ENCODE measurements at places on chromosomes 5 and 9. TPM values are rescaled to one million over a fixed set of nuclear protein-coding genes. Genes with fewer than 3 reads are reported as not detected.

Gene PTGER4
- total RNA-seq, result 53.8 TPM

Gene ADRB2
- total RNA-seq, result 5.3 TPM

Gene IFNA21
- not detected for total RNA-seq

Gene GZMA
- total RNA-seq, result 250 TPM

Gene RGS3
- total RNA-seq, result 65.5 TPM

Gene HAVCR1
- 3.4 TPM for total RNA-seq

Gene PCDHA10
- total RNA-seq, result not detected

Gene CDKN2A
- 19.3 TPM for total RNA-seq

Gene CDH9
- not detected for total RNA-seq

Gene CA9
- total RNA-seq, result 0.86 TPM

Gene TMEFF1
- total RNA-seq, result 0.20 TPM

DNA sequence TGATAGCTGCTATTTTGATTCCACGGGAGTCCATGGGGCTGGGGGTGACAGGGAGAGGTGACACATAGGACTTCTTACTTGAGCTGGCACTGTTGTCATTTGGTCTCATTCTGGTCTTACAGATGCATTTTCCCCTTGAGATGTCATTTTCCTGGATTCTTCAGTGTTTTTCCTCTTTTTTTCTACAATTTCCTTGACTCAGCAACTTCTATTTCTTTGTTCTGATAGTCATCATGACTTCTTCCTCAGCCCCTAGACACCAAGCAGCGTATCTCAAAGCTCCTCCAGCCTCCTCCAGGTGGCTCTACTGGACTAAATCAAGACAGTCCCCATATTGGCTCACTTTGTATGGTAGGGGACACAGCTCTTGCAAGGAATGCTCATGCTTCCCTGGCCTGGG lies 16.5 kb downstream of the LVRN start:
- no peak for DNase-seq

- DNase-seq, result no peak
These were observed 71.5 kb upstream of the ELL2 start for GRCh38 chr5:96033116-96033515.

DNA sequence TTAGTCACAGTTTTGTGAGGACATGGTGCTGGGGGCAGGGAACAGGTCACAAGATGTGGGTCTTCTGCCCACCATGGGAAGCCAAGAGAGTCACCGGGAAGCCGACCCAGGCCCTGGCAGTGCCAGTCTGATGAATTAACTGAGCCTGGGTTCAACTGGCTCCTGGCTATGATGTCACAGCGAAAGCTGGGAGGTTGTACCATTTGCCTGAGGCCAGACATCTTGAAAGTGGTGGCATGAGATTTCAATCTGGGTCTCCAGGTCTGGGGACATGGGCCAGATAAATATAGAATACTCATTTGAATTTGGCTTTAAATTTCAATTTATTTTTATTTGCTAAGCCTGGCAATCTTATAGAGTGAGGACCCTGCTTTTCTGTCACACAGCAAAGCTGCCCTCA lies 280.9 kb downstream of the NSG2 start:
- DNase-seq, result no peak

DNA sequence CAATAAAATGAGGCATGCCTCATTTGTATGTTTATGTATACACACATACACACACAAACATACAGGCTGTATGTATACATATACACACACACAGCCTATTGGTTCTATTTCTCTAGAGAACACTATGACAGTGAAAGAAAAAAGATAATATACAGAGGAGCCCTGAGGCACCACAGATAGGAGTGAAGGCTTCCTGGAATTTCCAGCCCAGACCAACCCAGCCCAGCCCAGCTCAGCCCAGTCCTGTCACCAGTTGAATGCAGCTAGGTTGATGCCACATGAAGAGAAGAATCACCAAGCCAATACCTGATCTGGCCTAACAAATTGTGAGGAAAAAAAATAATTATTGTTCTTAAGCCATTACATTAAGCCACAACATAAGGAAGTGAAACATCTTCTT lies 126.9 kb upstream of the PDE4D start:
- no peak for DNase-seq

DNA sequence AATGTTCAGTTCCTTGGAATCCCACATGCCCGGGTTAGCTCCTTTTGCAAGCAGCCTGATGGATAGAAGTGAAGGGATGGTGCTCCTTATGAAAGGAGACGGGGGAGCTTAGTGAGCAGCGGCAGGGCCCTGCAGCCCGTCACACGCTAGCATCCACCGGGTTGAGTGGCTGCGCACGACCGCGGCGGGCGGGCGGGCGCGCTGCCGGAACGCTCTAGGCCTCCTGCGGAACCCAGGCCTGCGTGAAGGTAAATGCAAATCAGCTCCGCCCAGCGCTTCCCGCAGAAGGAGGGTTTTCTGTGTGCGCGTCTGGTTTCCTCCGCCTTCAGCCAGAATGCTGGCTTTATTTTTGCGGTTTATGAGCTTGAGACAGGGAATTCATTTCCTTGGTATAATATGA lies 19.8 kb downstream of the IL12B start:
- peak; percentile 43 for DNase-seq

GRCh38 chr9:133735415-133735775 lies 2.8 kb downstream of the SARDH start:
- DNase-seq, result no peak

- no peak for DNase-seq
These were observed 48.2 kb upstream of the RPL26L1 start for GRCh38 chr5:172910828-172911627.

DNA sequence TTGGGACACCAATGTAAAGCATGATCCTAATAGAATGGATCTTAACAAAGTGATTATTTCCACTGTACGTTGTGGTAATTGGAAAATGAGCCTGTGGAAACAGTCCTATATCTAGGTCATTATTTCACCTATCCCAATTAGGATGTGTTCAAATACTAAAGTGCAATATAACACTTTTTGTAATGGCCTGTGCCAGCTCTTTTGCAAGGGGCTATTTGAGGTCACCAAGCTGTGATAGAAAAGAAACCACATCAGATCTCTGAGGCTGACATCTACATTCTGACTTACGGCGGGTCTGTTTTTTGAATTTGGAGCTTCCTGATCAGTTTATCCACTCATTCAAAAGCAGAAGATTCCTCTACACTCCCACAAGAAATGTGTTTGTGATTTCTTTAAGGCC lies 150.0 kb downstream of the TLE1 start:
- DNase-seq, result no peak

DNA sequence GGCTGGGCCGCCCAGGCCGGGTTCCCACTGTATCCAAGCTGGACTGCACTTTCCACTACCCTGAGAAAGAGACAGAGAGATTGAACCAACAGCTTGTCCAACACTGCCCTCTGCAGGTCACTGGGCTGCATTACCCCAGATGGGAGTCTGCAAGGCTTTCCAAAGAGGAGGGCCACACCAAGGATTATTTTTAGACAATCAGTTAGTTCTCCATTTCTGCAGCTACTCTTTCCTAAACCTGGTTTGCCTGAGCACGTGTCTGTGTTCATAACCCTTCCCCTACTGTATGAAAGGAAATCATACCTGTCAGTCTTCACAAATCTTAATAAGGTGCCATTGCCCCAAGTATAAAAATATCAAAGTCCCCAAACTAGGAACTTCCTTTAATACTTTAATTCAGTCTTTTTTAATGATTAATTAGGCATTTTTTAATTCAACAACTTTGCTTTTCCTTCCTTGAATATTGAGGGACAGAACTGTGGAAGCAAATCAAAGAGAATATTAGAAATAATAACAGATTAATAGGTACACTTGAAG lies 13.4 kb upstream of the FGF1 start:
- DNase-seq, result peak; percentile 76

DNA sequence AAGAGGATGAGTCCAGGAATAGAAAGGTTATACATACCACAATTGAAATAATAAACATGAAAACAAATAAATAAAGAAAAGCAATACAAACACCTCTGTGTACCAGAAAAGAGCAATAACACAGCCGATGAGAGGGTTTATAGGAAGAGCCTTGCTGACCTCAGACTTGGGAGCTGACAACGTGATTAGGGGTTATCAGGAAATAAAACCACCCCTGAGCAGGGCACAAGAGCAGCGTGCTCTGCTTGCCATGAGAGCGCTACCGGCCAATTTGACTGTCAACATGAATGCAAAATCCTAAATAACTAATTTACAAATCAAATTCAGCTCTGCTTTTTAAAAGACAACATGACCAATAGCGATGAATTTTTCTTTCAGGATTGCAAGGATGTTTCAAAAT lies 2.6 kb upstream of the FREM1 start:
- no peak for DNase-seq

DNA sequence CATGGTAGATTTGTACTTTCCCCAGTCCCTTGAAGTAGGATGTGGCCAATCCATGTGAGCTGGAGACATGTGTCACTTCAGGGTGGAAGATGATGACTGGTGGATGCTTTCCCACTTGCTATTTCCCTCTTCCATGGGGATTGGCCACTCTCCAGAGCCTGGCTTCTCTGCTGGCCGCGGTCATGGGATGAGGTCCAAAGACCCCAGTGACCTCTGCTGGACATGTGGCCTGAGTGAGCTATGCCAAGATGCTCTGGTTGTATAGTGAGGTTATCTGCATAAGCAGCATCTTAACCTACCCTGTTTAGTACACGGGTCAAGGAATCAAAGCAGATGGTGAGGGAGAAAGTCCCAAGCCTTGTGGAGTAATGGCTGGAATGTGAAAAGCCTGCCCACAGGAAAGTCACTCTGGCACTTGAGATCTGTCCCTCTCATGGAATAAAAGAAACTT lies 47.1 kb downstream of the SH3PXD2B start:
- no peak for DNase-seq

GRCh38 chr5:62596691-62597090 lies 18.1 kb downstream of the LRRC70 start:
- DNase-seq, result no peak

GRCh38 chr9:88007291-88007650 lies 32.9 kb upstream of the CDK20 start:
- DNase-seq, result no peak

DNA sequence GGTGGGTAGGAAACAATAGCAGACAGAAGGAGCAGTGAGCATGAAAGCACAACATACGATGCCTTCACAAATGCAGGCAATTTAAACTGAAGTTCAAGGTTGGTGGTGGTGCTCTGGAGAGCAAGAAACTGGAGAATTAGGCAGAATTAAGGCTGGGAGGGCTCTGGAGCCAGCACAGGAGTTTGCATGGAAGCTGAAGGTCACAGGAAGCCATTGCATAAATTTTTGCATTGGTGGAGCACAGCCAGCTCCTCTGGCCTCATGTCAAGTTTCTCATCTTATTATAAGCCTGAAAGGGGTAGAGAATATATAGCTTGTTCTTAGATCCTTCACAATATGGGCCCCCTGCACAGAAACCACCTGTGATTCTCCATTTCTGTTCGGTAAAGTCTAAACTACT lies 207.4 kb downstream of the PAPPA start:
- no peak for DNase-seq

GRCh38 chr9:135410421-135410820 lies 69.2 kb upstream of the PPP1R26 start:
- no peak for DNase-seq

- DNase-seq, result no peak
These were observed 18.1 kb upstream of the SCAI start for GRCh38 chr9:125161284-125161918.

DNA sequence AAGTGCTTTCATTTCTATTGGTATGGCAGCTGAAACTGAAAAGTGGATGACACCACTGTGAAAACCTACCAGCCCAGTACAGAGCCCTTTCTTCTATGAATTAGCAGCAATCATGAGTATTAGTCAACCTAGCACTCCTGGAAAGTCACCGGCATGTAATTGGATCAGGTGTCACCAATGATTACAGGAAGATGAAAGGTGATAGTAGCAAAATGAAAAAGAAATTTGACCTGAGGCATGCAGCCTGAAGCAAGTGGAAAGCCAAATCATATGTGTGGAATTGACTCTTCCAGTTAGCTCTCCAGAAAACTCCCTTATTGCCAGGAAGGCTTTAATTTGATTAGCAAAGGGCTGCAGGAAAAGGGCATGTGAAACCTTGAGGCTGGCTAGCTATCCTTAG lies 81.2 kb upstream of the NAA35 start:
- no peak for DNase-seq

DNA sequence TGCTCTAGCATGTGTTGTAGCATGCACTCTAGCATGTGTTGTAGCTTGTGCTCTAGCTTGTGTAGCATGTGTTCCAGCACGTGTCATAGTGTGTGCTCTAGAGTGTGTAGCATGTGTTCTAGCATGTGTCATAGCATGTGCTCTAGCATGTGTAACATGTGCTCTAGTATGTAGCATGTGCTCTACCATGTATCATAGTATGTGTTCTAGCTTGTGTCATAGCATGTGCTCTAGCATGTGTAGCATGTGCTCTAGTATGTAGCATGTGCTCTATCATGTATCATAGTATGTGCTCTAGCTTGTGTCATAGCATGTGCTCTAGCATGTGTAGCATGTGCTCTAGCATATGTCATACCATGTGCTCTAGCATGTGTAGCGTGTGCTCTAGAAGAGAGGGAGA lies 255.3 kb downstream of the ICE1 start:
- DNase-seq, result no peak

GRCh38 chr5:15904899-15905830 lies 274.4 kb downstream of the MARCHF11 start:
- DNase-seq, result no peak

GRCh38 chr9:89305868-89306267 lies 5.1 kb upstream of the CKS2 start:
- DNase-seq, result no peak

GRCh38 chr5:169302491-169303118 lies 1.7 kb upstream of the SLIT3 start:
- DNase-seq, result peak; percentile 58

GRCh38 chr9:133767625-133768024 lies 29.5 kb upstream of the SARDH start:
- peak; percentile 7 for DNase-seq

- DNase-seq, result no peak
These were observed 100.2 kb downstream of the SLC25A46 start for GRCh38 chr5:110838961-110839360.

DNA sequence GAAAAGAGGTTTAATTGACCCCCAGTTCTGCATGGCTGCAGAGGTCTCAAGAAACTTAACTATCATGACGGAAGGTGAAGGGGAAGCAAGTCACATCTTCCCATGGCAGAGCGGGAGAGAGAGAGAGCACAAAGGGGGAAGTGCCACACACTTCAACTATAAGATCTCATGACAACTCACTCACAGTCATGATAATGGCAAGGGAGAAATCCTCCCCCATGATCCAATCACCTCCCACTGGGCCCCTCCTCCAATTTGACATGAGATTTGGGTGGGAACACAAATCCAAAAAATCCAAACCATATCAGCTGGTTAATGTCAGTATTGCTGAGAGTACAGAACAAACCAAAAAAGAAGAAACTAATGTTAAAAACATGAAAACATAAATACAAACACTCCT lies 120.2 kb downstream of the STARD4 start:
- no peak for DNase-seq

DNA sequence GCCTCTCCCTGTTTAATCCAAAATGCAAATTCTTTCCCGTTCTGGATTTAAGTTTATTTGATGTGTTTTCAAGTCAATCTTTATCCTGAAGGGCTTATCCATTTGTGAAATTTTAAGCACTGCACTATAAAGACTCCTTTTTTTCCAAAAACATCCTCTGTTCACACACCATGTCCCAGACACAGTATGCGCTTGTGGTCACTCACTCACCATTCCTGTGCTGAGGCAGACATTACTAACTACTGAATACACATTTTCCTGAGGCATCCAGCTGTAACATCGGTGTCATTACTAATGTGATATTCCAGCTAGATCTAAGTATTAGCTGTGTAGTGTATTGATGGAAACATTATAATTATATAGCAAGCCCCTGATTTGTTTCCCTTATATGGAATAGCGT lies 298.4 kb downstream of the KCTD16 start:
- DNase-seq, result no peak

GRCh38 chr9:34079181-34079580 lies 30.5 kb upstream of the UBAP2 start:
- no peak for DNase-seq

All from activated naive CD8-positive, alpha-beta T cell treated with anti-CD3 and anti-CD28 coated beads, Interleukin-2, amount 10 ng/mL, durations not matched to agents 7 days and 5 days (primary cell).